ENCODE measurements at places on chromosomes 13 and 19.

- DNase-seq, result no peak
Measured at GRCh38 chr19:29861574-29861973, 49.8 kb downstream of the CCNE1 start.

DNA sequence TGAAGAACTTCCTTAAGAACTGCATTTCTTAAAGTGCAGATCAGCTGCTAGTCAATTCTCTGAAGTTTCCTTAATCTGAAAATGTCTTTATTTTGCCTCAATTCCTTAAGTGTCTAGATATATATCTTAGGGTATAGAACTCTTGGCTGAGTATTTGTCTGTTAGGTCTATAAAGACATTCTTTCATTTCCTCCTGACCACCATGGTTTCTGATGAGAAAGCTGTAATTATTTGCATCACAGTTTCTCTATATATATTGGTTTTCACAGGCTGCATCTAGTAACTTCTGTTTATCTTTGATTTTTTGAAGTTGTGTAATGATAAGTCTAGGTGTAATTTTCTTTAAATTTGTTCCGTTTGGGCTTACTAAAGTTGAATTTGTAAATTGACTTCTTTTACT, 15.2 kb downstream of the NDFIP2 start:
- DNase-seq, result no peak

DNA sequence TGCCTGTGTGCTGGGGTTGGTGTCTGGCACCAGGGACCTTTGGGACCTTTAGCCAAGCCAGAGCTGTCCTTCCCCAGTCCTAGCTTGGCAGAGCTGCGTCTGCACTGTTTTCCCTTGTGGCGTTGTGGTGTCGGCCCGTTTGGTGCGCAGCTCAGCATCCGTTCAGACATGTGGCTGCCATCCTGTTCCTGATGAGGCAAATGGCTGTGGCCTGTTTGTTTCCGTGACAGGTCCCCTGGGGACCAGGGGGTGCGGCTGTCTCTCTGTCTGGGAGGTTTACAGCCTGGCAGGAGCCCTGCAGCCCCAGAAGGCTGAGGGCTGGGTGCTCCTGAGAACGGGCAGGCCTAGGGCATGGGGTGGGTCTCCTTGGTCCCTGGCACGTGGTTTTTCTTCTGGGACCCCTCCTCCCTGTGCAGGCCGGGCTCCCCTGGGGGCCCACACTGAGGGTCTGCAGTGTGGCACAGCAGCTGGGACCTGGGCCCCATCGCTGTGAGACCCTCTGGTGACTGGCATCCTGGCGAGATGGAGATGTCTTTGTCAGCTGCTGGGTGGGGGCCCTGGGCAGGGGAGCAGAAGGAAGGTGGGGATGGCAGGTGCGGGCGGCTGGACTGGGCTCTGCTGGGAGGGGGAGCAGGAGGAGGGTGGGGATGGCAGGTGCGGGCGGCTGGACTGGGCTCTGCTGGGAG, 4.0 kb downstream of the SPPL2B start:
- no peak for DNase-seq

DNA sequence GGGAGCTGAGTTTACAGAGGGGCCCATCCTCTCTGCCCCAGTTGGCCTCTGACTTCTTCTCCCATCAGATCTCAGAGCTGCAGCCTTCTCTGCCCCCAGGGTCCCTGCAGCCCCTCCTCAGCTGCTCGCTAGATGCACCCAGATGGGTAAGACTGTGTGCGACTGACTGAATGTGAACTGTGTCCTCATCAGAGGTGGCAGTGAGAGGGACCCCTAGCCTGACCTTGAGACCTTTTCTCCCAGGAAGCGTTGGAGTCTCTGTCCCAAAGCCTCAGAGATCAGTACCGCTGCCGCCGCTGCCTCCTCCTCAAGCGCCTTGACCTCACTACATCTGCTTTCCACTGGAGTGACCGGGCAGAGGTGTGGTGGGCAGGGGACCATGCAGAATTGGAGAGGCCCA, 2.4 kb downstream of the FAM98C start:
- DNase-seq, result no peak

- no peak for DNase-seq
Measured at GRCh38 chr13:44017756-44018309, 138.1 kb downstream of the LACC1 start.

DNA sequence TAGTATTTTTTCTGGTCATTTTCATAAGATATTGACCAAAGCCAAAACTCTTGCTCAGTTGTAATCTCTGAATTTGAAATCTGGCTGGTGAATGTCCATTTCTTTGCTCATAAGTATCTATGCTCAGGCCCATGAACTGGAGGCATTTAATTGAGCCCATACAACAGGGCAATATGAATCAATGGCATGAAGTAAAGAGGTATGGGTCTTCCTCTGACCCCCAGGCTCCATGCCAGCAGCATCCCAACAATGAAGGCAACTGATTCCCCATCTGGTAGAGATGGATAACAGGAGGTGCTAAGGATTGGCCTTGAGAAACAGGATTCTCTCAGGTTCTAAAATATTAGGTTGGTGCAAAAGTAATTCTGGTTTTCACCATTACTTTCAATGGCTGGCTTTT, 330.8 kb downstream of the LIG4 start:
- no peak for DNase-seq

DNA sequence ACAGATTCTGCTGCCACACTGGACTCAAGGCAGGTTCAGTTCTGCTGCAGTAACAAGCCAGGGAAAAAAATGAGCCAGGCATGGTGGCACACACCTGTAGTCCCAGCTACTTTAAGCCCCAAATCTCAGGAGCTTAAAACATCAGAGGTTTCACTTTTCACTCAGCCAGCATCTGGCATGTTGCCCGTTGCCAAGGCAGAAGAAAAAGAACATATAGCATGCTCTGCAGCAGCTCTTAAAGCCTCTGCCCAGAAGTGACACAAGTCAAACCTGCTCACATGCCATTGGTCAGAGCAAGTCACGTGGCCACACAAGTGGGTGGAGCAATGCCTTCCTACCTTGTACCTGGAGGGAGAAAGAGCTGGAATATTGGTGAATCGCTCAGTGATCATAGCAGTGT, 14.7 kb upstream of the ADGRE5 start:
- DNase-seq, result peak; percentile 46

Data from NCI-H510A (cell line).